ENCODE measurements at places on chromosomes 2 and 18. TPM values are rescaled to one million over a fixed set of nuclear protein-coding genes. Genes with fewer than 3 reads are reported as not detected.

DNA sequence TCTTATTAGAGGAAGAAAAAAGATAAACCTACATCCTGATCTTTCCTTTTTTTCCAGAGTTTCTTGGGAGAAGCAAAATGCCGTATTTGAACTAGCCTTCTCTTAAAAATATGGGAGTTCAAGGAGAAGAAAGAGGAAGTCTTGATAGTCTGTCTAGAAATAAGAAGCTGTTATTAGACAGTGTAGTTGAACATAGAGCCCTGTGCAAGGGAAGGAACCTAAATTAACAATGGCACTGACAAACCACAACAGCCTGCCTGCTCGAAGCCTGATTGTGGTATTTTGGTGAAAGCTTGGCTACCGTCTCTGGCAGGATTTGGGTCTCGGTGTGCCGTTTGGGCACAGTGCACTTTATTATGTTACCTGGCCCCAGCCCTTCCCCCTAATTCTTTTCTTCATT is 17.1 kb downstream of the SMARCAL1 start:
- no peaks in the 10 kb centered on the region for H3K27me3 ChIP-seq
- no peak overlapping the region for H3K27ac ChIP-seq
- no peak for DNase-seq
- no peaks in the 10 kb centered on the region for H3K36me3 ChIP-seq

GRCh38 chr2:100178085-100178788 is 35.8 kb upstream of the AFF3 start:
- H3K4me1 ChIP-seq = no peaks in the 10 kb centered on the region
- no peaks in the 10 kb centered on the region for H3K36me3 ChIP-seq
- no peaks in the 10 kb centered on the region for H3K27me3 ChIP-seq
- no peak overlapping the region for H3K4me3 ChIP-seq
- peak; percentile 8 for DNase-seq

DNA sequence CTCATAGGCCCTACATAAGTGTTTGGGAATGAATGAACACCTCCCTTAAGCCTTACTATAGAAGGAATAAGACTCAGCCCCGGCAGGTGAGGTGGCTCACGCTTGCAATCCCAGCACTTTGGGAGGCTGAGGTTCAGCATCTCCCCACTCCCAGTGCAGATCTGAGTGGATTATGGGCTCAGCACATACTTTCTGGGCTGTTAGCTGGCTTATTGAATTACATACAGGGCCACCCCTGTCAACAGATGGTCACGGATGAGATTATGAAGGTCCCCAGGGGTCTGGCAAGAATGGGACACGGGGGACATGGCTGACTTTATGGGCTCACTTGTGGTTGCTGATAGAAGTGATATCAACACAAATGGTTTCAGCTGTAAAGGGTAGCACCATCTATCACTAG is 322.3 kb downstream of the TSN start:
- no peaks in the 10 kb centered on the region for H3K36me3 ChIP-seq
- no peaks in the 10 kb centered on the region for H3K4me1 ChIP-seq
- no peak overlapping the region for H3K27ac ChIP-seq
- no peak for DNase-seq
- H3K4me3 ChIP-seq = no peak overlapping the region
- no peaks in the 10 kb centered on the region for H3K27me3 ChIP-seq

DNA sequence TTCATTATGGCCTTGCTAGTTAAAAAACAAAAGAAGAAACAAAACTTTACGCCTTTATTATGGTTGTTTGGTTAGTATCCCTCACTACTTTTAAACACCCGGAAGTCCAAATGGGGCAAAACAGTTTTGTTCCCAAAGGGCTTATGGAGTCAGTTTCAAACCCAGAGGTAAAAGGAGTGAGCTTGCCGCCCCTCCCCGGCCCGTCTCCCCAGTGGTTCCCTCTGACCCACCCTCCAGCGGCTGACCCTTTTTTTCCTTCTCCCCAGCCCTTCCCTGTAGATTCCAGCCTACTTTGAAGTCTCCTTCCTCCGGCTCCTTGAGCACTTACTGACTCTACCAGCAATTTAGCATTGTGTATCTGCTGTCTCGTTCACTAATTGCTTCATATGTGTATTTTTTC is 209.2 kb downstream of the ICOS start:
- H3K27ac ChIP-seq = no peak overlapping the region
- H3K4me1 ChIP-seq = peaks cover 4% of the 10 kb centered on the region
- peak overlapping the region; percentile 55 for H3K4me3 ChIP-seq
- H3K27me3 ChIP-seq = peaks cover 17% of the 10 kb centered on the region
- no peak for DNase-seq
- H3K36me3 ChIP-seq = no peaks in the 10 kb centered on the region

DNA sequence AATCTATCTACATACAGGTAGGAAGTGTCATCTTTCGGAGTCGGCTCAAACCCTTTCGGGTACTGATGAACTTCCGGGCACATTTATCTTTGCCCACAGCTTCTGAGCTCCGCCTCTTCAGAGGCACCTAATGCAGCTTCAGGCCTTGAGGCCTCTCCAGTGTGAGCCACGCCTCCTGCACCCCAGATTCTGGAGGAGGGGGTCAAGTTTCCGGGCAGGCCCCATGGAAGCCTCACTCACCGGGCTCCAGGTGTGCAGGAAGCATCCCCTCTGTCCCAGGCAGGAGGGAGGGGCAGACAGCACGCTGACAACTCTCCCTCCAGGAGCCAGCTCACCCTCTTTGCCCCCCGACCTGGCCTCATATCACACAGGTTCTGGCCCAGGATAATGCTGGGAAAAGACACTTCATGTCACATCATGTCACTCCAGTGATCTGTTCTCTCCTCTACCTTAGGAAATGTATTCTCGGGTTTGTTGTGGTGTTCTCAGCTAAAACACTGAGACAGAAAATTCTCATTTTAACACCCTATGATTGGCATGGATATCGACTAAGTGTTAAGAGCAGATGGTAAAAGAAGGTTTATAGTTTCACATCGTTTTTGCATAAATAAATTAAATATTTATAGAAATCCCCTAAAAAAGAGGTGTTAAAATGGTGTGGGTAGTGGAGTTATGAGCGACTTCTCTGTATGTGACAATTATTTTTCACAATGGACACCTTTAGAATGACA is 46.2 kb upstream of the COPS8 start:
- peaks cover 14% of the 10 kb centered on the region for H3K27me3 ChIP-seq
- no peak overlapping the region for H3K4me3 ChIP-seq
- no peak overlapping the region for H3K27ac ChIP-seq

GRCh38 chr2:114160263-114160981 is 270.5 kb downstream of the ACTR3 start:
- H3K27me3 ChIP-seq = no peaks in the 10 kb centered on the region
- H3K27ac ChIP-seq = no peak overlapping the region
- DNase-seq = no peak
- no peak overlapping the region for H3K4me3 ChIP-seq
- H3K36me3 ChIP-seq = no peaks in the 10 kb centered on the region

DNA sequence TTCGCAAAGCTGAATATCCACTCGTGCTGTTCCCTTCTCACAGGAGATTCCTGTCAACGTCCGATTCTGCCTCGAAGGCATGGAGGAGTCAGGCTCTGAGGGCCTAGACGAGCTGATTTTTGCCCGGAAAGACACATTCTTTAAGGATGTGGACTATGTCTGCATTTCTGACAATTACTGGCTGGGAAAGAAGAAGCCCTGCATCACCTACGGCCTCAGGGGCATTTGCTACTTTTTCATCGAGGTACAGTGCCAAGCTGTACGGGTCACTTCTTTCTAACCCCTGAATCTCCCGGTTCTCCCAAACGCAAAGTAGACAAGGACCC is 14.6 kb downstream of the CNDP2 start:
- no peak overlapping the region for H3K4me3 ChIP-seq
- H3K27me3 ChIP-seq = no peaks in the 10 kb centered on the region
- no peak overlapping the region for H3K27ac ChIP-seq
- no peak for DNase-seq
- 0 out of 2 replicates have a peak, but pooled peaks cover 4% of the 10 kb centered on the region for H3K4me1 ChIP-seq

- H3K27ac ChIP-seq = no peak overlapping the region
- no peak overlapping the region for H3K4me3 ChIP-seq
- no peaks in the 10 kb centered on the region for H3K27me3 ChIP-seq
- peaks cover 11% of the 10 kb centered on the region for H3K4me1 ChIP-seq
These were observed 6.4 kb downstream of the HDAC4 start for GRCh38 chr2:239394346-239394945.

DNA sequence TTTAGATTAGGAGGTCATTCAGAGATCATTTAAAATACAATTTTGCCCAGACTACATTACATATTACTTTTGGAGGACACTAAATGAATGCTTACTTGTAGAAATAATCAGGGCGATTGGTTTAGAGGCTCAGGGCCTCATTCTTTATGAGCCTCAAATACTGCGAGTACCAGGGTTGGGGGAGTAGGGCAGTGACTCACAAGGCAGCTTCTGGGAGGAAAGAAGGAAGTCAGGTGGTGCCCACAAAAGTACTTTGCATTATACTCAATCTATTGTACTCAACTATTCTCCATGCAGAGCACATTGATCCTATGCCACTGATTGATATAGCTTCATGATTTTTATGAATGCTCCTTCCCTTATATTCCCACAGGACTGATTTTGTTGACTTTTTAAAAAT is 166.9 kb downstream of the SOCS6 start:
- peaks cover 14% of the 10 kb centered on the region for H3K4me1 ChIP-seq
- no peaks in the 10 kb centered on the region for H3K36me3 ChIP-seq
- no peak for DNase-seq
- no peak overlapping the region for H3K4me3 ChIP-seq
- peak overlapping the region; percentile 92 for H3K27ac ChIP-seq
- H3K27me3 ChIP-seq = no peaks in the 10 kb centered on the region

DNA sequence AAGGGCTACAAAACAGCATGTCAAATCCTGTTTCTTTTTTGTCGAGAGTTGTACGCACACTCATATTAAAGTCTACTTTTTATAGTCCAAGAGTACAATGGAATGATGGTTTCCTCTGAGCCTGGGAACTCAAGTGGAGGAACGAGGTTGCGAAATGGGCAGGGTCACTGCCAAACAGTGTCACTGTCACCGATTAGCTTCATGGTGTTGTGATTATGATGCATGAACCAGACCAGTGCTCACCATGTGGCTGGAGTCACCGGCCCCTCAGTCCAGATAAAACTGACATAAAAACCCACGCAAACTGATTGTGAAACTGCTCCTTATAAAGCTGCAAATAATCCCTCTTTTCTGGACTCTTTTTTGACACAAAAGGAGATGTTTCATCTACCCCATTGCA is 122.0 kb downstream of the COPS8 start:
- H3K36me3 ChIP-seq = no peaks in the 10 kb centered on the region
- no peaks in the 10 kb centered on the region for H3K27me3 ChIP-seq
- no peak overlapping the region for H3K27ac ChIP-seq
- DNase-seq = no peak
- H3K4me1 ChIP-seq = peaks cover 5% of the 10 kb centered on the region

- H3K36me3 ChIP-seq = no peaks in the 10 kb centered on the region
- no peak within 1 kb of the TSS for H3K27ac ChIP-seq
- DNase-seq = no peak
These were observed at the start of gene DPP10 for GRCh38 chr2:114442510-114442909. TSS of gene DPP10 (plus strand) at chr2:114442641.

DNA sequence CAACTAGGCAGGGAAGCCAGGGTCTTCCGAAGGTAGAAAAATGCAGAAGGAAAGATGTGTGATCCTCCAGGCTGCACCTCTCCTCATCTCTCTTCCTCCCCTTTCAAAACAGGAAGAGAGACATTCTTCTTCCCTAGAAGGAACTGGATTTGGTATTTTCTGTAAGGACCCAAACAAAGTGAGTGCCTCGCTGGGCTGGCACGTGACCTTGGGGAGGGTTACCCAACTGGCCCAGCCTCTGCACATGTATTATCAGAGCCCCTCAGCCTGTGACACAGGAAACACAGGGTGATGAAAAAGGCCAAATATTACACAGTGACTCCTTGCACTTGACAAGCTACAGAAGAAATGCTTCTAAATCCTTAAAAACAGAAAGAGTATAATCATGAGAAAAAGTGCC is 2.3 kb downstream of the HJURP start:
- peak overlapping the region; percentile 94 for H3K4me3 ChIP-seq
- H3K4me1 ChIP-seq = peaks cover 28% of the 10 kb centered on the region
- H3K27ac ChIP-seq = peak overlapping the region; percentile 99
- peaks cover 38% of the 10 kb centered on the region for H3K36me3 ChIP-seq
- H3K27me3 ChIP-seq = no peaks in the 10 kb centered on the region

DNA sequence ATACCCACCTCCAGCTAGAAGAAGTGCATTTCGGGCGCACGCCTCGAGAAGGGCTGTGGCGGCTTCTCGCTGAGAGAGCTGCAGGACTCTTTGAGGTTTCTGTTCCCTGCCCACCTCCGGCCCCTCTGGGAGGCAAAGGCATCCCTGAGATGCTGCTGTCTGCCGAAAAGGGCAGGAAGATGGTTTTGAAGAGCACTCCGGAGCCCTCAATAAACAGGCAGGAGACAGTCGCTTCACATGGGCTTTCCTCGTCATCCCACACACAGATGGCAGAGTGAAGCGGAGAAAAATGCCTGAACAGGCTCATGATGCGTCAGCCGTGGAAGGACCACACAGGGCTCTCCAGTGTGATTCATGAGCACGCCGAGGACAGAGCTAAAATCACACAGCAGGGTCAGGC is 25.4 kb upstream of the GLI2 start:
- H3K27ac ChIP-seq = no peak overlapping the region
- H3K4me1 ChIP-seq = no peaks in the 10 kb centered on the region
- H3K36me3 ChIP-seq = no peaks in the 10 kb centered on the region
- H3K4me3 ChIP-seq = no peak overlapping the region
- no peaks in the 10 kb centered on the region for H3K27me3 ChIP-seq
- no peak for DNase-seq

- no peak overlapping the region for H3K4me3 ChIP-seq
- H3K36me3 ChIP-seq = no peaks in the 10 kb centered on the region
- H3K27me3 ChIP-seq = no peaks in the 10 kb centered on the region
- H3K4me1 ChIP-seq = no peaks in the 10 kb centered on the region
- no peak for DNase-seq
These were observed 698.2 kb downstream of the TRIB2 start for GRCh38 chr2:13414897-13415296.

GRCh38 chr2:182015334-182016109 is 29.9 kb downstream of the PPP1R1C start:
- no peaks in the 10 kb centered on the region for H3K27me3 ChIP-seq
- H3K27ac ChIP-seq = no peak overlapping the region
- no peaks in the 10 kb centered on the region for H3K36me3 ChIP-seq
- no peaks in the 10 kb centered on the region for H3K4me1 ChIP-seq

IL18R1 gene
- 0.08 TPM for total RNA-seq

TBR1 gene
- total RNA-seq = not detected

REEP1 gene
- 0.23 TPM for total RNA-seq

ZNF521 gene
- total RNA-seq = 0.15 TPM

AKAIN1 gene
- total RNA-seq = not detected
